Stimulated activated CD8-positive, alpha-beta memory T cell treated with anti-CD3 and anti-CD28 coated beads, Interleukin-4, amount 100 ng/mL, for 1 hour (primary cell): ENCODE measurements at places on chromosomes 2 and 18.
A peak's percentile ranks its signal among the peaks of the same experiment; 100 is the strongest.

- DNase-seq = no peak
These were observed 5.4 kb upstream of the CD302 start for GRCh38 chr2:159803235-159803962.

- no peak for DNase-seq
These were observed 850.6 kb downstream of the CNTNAP5 start for GRCh38 chr2:124875627-124876244.

GRCh38 chr2:5111581-5111980 lies 580.6 kb upstream of the SOX11 start:
- no peak for DNase-seq

GRCh38 chr2:64904413-64905329 lies 84.5 kb upstream of the SLC1A4 start:
- no peak for DNase-seq

GRCh38 chr2:46743021-46743420 lies 172.6 kb downstream of the MCFD2 start:
- no peak for DNase-seq

DNA sequence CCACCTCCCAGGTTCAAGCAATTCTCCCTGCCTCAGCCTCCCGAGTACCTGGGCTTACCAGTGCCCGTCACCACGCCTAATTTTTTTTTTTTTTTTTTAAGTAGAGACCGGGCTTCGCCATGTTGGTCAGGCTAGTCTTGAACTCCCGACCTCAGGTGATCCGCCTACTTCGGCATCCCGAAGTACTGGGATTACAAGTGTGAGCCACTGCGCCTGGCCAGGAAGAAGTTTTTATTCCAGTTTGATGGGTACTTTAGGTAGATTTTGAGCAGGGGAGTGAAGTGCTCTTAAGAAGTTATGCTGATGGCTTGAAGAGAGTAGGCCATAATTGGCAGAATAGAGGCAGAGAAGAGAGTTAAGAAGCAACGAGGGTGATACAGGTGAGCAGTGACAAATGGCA lies 25.3 kb downstream of the FZD5 start:
- no peak for DNase-seq

DNA sequence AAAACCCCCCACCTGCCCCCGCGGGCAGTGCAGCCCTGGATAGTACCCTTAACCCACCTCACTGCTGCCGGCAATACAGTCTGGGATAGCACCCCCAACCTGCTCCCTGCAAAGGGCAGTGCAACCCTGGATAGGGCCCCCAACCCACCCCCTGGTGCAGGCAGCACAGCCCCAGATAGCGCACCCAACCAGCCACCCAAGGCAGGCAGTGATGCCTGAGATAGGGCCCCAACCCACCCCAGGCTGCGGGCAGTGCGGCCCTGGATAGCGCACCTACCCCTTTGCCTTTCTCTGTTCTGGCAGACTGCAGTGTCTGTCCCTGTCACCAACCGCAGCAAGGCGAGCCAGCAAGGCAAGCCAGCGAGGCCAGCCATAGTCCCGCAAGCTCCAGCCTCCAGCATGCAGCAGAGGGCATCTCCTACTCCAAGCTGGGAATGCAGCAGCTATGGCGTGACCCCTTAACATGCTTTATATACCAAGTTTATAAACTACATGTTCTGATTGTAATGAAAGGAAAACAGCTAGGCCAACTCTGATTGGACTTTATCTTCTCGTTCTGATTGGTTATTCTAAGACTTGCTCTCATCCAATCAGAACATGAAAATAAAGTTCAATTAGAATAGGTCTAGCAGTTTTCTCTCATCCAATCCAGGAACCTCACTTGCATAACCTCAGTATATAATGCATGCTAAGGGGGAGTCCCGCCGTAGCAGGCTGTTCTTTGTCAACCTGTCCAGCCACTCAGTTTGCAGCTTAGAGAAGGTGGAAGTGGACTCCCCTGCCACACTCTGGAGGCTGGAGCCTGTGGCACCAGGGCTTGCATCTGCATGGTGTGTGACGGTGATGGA lies 34.1 kb upstream of the ANKRD62 start:
- DNase-seq = no peak

DNA sequence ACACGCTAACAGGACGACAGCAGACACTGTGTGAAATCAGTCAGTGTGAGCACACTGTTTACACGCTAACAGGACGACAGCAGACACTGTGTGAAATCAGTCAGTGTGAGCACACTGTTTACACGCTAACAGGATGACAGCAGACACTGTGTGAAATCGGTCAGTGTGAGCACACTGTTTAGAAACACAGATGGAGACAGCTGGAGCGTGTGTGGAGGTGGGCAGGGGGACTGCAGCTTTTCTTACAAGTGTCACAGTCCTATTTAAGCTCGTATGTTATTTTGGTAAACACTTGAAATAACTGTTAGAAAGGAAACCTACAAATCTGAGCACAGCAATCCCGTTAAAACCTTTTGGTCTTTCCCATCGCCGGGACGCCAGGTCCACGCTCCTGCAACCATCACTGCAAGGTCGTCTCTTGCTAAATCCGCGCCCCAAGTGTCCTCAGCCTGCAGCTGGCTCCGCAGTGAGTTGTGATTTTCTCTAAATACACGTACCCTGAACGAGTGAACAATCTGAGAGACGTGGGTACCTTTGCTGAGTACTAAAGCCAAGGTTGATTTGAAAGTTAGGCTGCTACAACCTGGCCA lies 58.9 kb upstream of the CTDP1 start:
- DNase-seq = no peak

GRCh38 chr18:986051-986450 lies 81.4 kb downstream of the ADCYAP1 start:
- DNase-seq = no peak

DNA sequence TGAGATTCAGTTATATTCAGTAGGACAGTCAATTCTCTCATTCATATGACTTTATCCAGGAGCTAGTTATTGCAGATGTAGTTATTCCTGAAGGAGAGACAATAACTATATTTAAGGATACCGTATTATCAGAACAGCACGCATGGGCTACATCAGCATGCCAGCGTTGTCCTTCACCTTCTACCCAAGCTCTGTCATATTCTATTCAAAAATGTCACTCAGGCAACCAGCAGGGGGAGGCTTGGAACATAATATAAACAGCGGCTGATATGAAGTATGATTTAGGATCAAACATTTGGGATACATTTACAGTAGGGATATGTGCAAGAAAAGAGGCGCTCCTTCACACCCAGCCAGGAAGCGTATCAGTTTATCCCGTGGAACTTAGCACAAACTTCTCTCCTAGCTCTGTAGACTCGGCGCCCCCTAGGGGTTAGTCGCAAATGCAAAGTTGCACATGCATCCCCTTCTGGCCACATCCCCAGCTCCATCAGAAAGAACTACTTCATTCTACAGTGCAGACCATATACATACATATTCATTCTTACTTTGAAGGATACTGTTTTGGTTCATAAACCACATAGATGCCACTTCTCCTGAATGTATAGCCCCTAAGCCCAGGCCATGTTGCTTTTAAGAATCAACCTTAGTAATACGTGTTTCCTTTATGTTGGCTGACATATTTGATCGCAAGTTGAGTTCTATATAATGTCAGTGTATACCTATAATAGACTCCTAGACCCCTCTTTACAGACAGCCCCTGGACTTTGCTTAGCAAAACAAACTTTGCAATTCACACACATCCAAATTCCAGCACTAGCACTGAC lies 759.4 kb downstream of the ADCYAP1 start:
- no peak for DNase-seq

GRCh38 chr2:231709636-231709980 lies 1.3 kb downstream of the PTMA start:
- no peak for DNase-seq

- no peak for DNase-seq
These were observed 14.7 kb downstream of the ROCK2 start for GRCh38 chr2:11329776-11330175.

GRCh38 chr2:23604731-23605130 lies 219.8 kb downstream of the KLHL29 start:
- no peak for DNase-seq

DNA sequence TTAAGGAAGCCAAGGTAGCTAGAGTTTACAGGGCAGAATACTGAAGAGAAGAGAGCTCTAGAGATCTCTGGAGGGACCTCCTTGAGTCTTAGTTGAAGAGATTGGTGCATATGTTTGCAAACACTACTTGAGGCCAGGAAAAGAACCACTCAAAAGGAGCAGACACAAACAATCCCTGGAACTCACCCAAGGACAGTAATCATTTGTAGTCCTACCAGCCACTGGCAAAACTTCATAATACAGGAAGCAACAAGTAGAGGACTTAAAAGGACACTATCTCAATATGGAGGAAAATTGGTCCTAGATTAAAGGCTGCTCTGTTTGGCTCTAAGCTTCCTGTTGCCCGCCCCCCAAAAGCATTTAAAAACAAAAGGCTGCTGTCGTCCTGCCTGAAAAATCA lies 46.9 kb upstream of the UBXN4 start:
- DNase-seq = no peak

DNA sequence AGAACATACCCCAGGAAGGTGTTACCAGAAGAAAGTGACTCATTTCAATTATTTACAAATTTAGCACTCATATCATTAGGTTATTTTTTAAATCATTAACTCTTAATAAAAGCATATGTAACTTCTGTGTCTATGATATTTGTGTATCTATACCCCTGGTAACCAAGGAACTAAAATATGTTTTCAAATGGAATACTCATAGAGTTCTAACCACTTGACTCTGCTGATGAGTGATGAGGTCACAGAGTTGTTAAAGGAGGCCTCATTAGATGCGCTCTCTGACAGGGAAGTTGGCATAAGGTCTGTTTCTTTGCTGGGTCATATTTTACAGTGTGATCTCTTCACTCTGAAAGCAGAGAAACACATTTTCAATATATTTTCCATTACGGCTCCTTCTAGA lies 73.4 kb downstream of the CCDC150 start:
- no peak for DNase-seq

DNA sequence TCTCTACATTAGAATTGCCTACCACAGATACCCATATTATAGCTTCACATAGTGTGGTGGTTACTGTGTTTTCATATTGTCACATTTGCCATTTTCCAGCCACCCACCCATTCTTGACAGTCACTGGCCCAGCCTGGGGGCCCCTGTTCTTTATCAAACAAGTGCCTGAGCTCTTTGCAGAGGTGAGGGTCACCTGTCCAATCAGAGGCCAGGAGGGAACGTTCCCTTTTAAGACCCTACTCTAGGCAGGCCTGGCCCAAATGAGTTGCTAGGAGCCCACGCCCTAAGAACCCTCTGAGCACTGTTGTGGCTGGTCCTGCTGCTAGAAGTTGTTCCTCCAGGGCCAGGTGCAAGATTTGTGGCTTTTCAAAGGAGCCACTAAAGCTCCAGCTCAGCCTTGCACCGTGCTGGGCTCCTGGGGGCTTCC lies 5.2 kb downstream of the IL37 start:
- DNase-seq = no peak

GRCh38 chr18:27263369-27263768 lies 78.3 kb upstream of the CHST9 start:
- no peak for DNase-seq

- DNase-seq = no peak
These were observed 115.0 kb upstream of the RMDN2 start for GRCh38 chr2:37809931-37810570.

GRCh38 chr2:138446043-138446442 lies 55.5 kb upstream of the SPOPL start:
- no peak for DNase-seq

DNA sequence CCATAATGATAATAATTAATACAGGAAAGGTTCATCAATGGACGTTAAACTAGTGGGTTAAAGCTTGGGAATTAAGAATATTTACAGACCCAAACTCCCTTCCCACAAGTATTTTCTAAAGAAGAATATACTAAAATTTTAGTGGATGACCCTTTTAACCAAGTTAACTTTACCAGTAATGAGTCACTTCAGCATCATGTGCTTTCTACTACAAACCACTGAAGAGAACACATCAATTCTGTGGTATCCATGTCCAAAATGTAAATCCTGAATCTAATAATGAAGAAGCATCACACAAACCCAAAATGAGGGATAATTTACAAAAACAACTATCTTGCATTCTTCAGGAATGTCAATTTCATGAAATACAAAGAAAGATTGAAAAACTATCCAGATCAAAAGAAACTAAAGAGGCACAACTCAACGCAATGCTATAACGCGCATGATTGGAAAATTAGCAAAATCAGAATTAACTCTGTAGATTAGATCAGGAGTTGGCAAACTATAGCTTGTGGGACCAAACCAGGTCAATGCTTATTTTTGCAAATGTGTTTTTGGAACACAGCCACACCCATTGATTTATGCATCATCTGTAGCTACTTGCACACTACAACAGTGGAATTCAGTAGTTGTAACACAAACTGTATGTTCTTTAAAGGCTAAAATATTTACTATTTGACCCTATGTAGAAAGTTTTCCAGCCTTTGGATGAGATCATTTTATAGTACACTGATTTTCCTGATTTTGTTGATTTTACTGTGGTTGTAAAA lies 27.5 kb downstream of the COPS8 start:
- DNase-seq = no peak

- no peak for DNase-seq
These were observed 137.2 kb downstream of the ATP9B start for GRCh38 chr18:79206444-79206843.

DNA sequence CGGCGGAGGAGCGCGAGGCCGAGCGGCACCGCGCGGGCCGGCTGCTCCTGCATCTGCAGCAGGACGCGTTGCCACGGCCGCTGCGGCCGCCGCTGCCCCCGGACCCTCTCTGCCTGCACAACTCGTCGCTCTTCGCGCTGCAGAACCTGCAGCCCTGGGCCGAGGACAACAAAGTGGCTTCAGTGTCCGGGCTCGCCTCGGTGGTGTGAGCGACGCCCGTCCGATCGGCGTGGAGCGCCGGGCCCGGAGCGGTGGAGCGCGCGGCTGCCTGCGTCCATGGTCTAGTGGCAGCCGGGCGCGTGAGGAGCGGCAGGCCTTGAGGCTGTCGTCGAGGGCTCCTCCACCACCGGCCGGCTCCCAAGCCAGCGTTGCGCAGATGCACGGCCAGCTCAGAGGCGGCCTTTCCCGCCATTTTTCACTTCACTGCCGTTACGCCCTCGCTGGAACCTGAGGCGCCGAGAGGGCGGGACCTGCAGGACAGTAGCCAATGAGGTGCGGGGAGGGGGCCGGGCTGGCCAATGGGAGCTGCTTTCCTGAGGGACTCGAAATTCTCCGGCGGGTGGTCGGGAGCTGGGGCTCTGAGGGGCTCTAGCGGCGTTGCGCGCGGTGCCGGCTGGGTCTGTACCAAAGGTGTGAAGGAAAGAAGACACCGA lies 1.9 kb downstream of the TLX2 start:
- peak; percentile 55 for DNase-seq
